ENCODE measurements at places on chromosomes 7 and 10.
A peak's percentile ranks its signal among the peaks of the same experiment; 100 is the strongest.

DNA sequence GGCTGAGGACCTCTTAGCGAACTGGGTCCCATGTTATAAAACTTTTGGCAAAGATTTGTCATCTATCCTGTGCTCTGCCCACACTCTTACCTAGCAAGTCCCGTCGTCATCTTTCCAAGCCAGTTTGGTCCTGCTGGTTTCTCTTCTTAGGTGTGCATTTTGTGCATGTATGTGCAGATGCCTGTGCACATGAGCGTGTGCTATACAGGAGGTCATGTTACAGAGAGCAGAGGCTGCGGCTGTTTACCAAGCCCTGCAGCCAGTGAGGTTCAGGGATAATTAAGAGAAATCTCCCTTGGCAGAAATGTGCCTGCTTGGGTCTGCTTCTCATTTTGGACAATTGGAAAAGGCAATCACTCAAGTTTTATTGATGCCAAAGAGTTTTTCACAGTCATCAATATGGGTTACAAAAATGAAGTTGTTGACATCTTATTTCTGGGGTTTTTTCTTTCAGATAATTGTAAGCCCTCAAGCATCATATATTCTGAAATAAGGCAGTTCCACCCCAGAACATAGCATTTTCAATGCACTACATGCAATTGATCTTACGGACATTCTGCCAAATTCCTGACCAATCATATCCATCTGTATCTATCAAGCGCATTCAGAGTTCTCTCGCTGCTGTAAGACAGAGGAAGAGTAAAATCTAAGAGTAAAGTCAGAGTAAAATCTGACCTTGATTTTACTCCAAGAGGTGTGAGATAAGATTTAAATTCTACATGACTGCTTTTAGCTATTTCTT, 361.4 kb upstream of the ZNF32 start:
- DNase-seq: no peak

DNA sequence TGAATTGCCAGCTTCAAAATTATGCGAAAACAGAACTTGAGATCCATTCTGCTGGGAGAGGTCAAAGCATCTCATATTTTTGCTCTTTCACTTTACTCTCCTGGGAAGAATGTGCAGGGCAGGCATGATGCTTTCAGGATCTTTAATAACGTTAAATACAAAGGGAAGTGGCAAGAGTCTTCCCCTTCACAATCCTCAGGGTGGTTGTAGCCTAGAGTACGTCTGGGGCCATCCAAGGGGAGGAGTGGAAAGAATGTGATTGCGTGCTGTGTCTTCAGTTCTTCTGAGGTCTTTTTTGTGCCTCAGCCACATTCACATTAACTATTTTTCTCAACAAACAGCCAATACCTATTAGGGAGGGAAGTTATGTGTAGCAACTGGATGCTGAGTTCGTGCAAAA, 207.3 kb downstream of the HGF start:
- DNase-seq: no peak

DNA sequence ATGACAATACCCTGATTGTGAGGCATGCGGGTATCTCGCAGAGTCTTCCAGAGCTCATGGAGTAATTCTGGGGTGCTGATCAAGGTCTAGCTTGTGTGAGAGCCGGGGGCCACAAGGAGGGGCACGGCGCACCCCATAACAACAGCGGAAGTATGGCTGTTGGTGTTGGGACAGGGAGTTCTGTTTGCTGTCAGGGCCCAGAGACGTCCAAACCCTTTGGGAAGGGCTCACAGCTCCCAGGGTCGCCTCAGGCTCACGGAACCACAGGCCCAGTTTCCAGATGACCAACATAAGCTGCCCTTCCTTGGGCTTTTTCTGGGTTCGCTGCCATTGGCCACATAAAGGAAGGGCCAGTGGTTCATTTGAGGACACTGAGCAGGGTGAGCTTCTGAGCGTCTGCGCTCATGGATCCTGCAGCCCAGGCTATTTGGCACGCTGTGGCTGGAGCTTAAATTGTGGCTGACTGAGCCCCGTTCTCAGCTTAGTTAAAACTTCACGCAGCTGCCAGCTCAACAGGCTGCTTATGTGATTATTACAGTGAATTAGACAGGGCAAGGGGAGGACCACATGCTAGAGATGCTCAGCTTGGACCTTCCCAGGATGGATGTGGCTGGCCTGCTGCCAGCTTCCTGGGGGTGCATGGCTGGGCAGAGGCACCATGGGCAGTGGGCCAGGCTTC, 92.3 kb downstream of the DNAJB6 start:
- no peak for DNase-seq

DNA sequence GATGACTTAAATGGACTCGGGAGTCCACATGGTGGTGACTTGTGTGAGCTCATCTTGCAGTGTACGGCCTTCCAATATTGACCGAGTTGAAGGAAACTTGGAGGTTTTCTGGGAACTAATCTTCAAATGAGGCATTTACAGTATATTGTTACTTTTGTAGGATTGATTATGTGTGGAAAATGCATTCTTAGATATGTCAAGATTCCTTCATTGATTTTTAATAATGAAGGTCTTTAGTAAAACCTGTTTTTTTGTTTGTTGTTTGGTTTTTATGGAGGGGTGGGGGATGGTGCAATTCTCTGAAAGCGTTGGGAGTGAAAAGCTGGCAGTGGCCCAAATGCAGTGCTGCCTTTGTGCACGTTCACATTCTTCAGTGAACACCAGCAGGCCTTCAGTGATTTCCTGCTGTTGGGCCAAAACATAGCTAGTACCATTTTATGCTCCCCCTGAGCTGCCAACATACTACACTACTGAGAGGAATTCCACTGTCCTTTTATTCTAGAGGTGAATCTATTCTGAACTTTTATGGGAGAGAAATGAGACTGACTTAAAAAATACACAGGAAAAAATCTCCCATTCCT, 50.4 kb downstream of the CCNY start:
- DNase-seq: no peak

- no peak for DNase-seq
Observed at GRCh38 chr7:143901332-143901667, 676 bp downstream of the TCAF1 start.

GRCh38 chr10:124596962-124597845, 135.6 kb downstream of the LHPP start:
- DNase-seq: no peak

- no peak for DNase-seq
Observed at GRCh38 chr7:95316588-95316987, 7.7 kb downstream of the PON1 start.

- no peak for DNase-seq
Observed at GRCh38 chr10:108775911-108776475, 1147.3 kb downstream of the XPNPEP1 start.

DNA sequence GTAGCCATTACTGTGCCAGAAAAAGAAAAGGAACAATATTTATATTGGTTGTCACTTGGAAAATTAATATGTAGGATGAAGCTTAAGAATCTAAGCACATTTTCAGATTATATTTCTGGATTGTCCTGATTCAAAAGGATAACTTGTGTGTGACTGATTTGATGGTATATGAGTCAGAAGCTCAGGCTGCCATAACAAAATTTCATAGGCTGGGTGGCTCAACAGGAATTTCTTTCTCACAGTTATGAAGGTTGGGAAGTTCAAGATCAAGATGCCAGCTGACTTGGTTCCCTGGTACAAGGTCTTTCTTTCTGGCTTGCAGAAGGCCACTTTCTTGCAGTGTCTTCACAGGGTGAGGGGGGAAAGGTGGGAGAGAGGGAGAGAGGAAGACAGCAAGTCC, 108.5 kb downstream of the ST7 start:
- no peak for DNase-seq

GRCh38 chr10:96642973-96643372, 56.2 kb upstream of the TM9SF3 start:
- peak; percentile 63 for DNase-seq

DNA sequence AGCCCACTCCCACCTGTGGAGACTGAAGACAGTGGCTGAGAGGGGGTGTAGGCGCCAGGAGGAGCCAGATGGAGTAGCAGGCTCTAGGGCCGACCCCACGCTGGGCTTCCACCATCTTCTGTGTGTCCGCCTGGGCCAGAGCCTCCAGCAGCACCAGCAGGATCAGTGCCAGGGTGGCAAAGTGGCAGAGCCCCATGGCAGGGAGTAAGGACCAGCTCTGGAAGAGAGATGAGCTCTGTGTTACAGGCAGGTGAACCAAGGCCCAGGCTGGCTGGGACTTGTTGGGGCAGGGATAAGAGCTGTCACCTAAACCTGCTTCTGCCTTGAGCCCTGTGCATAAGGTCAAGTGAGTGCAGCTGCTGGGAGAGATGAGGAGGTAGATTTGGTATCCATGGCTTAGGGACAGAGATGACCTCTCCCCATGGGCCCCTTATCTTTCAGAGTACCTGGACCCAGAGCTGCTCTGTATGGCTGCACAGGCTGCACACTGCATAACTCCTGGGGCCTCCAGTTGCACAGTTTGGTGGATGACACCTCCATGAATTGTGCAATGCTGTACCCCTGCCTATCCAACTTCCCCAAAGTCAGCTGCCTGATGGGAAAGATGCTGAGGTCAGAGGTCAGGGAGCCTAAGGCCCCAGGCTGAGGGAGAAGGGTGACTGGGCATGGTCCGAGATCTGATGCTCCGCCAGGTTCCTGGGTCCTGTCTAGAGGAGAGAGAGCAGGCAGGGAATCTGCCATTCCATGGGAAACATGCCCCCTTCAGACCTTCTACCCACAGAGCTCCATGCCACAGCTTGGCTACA, 7.4 kb upstream of the SAMD8 start:
- no peak for DNase-seq

DNA sequence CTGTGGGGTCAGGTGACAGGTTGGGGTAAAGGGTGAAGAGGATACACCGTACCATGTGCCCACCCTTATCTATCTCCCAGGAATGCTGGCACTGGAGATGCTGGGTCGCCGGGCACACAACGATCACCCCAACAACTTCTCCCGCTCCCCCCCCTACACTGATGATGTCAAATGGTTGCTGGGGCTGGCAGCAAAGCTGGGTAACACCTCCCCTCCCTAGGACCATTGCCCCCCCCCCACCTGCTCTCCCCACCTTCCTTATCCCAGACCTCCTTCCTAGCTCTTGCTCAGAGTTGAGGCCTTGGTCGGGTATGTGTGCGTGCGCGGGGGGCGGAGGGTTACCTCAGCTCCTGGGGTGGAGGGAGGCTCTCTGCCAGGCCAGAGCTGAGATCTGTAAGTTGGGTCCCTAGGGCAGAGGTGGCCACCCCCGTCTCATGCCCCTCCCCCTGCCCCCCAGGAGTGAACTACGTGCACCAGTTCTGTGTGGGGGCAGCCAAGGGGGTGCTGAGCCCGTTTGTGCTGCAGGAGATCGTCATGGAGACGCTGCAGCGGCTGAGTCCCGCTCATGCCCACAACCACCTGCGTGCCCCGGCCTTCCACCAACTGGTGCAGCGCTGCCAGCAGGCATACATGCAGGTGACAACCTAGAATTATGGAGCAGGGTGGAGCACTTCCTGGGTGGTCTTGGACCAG, 10.7 kb downstream of the NDST2 start:
- no peak for DNase-seq

- no peak for DNase-seq
Observed at GRCh38 chr7:157391036-157391710, 54.4 kb downstream of the DNAJB6 start.

GRCh38 chr10:61478621-61479312, 25.6 kb upstream of the TMEM26 start:
- DNase-seq: no peak

DNA sequence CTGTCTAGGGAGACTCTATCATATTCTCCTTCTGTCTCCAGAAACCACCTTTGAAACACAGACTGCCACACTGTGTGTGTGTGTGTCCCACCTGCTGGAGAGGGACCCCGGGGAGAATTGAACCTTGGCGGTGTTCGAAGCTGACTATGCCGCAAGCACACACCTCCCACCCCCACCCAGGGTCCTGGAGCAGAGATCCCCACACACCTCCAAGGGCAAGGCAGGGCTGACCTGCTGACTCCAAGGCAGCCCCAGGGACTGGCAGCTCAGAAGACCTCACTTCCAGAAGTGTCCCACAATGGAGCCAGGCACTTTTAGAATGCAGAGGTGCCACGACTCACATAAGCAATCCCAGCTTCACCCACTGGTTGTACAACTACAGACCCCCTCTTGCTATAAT, 13.1 kb downstream of the DRGX start:
- DNase-seq: no peak

- no peak for DNase-seq
Observed at GRCh38 chr7:134567368-134567767, 18.5 kb downstream of the AKR1B15 start.

DNA sequence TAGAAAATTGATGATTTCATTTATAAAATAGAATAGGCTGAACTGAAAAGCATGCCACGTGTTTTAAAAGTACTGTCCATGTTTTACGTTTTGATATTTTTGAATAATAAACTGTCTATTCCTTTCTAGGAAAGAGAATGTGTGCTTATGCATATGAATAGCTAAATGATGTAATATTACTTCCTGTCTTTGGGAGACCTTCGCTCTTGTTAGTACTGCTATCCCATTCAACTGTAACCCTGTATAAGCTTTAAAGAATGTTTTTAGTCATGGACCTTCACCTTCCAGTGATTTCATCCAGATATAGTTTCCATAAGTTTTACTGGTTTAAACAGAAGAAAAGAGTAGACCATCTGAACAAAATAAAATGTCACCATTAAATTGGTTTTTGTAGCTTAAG, 274.4 kb upstream of the SEMA3A start:
- no peak for DNase-seq

DNA sequence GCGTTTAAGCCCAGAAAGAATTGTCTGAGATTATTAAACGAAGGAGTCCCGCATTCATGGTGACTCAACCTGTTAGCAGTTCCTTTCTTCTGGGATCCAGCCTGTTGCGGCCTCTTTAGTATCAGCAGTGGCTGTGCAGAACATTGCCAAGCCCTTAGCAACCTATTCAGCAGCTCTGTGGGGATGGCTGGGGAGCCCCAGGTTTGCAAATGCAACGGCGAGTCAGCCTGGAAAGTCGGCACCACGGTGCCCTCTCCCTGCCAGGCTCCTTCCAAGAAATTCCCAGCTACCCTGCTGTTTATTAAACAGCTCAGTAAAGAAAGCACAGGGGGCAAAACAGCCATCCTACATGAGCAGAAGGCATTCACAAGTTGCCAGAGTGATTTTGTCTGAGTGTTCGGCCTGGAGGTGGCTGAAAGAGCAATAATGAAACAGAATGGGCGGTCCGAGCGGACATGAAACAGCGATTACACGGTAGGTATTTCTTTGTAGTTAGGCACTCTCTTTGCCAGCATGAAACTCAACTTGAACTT, 198.3 kb downstream of the BAMBI start:
- DNase-seq: no peak

- DNase-seq: no peak
Observed at GRCh38 chr10:6036861-6037321, 25.3 kb downstream of the IL2RA start.

DNA sequence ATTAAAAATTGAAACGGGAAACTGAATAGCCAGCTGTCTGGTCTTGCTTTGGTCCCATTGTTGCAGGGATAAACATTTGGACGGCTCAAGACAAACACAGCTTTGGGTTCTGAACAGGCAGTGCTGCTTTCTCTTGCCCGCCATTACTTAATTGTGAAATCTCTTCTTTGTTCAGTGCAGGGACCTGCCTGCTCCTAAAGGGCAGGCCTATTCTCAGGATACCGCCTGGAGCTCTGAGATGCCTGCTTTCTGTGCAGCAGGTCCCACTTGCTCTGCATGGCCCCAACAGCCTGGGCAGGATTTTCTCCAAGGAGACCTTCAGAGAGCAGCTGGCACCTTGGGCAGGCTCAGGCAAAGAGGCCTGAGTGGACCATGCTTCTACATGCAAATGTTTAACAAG, 237.6 kb downstream of the KCNMA1 start:
- no peak for DNase-seq

Data from stimulated activated CD4-positive, alpha-beta T cell treated with anti-CD3 and anti-CD28 coated beads, Interleukin-4, amount 100 ng/mL, for 48 hours (primary cell).